ENCODE measurements at places on chromosomes 7 and 10.

- DNase-seq = no peak
Measured at GRCh38 chr7:21352540-21353387, 75.1 kb upstream of the SP4 start.

- DNase-seq = no peak
Measured at GRCh38 chr10:69217119-69217754, 2.9 kb upstream of the HKDC1 start.

DNA sequence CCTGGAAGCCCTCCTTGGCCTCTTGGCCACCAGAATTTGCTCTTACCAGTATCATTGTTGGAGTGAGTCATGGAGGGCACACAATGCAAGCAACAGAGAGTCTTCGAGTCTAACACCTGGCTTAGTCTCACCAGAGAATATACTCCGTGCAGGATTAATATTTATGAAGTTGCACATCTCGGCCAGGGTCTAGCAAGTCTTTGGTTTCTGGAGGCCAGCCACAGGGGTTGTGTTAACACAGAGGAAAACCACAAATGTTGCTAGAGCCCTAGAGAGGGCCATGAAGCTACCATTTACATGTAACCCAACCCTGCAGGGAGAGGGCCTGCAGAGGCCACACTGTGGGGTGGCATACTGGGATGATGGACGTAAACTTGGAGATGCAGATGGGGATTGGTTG lies 71.8 kb downstream of the MTPN start:
- no peak for DNase-seq

GRCh38 chr7:151810441-151811232 lies 66.3 kb downstream of the PRKAG2 start:
- no peak for DNase-seq

DNA sequence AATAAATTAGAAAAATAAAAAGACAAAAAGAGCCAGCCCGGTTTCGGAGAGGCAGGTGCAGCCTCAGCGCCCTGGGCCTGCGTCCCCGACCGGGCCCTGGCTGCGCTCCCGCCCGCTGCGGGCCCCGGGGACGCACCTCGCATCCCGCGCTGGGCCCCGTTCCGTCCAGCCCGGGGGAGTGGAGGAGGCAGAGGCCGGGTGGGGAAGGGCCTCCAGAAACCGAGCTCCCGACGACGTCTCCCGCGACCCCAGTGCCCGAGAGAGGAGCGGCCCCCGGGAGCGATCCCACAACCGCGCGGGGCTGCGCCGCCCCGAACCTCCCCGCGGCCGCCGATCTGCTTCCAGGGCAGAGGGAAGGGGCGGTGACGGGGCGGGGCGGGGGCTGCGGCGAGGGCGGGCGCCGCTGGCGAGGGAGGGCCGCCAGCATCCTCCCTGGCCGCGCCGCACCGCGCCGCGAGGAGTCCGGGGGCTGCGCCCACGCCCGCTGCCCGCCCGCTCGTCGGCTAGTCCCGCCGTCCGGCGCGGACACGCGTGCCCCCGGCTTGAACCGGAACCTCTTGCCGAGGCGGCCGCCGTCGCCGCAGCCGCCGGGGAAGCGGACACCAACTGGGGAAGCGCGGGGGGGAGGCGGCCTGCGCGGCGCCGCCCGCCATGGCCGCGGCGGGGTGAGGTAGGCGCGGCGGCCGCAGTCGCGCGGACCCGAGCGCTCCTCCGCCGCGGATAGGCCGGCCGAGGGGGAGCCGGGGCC lies at the start of gene CCNY:
TSS of gene CCNY (plus strand) at position 426 of the 748 bp plus-strand sequence. CDS start 545 bp downstream, outside the sequence.
- DNase-seq = peak; percentile 91

DNA sequence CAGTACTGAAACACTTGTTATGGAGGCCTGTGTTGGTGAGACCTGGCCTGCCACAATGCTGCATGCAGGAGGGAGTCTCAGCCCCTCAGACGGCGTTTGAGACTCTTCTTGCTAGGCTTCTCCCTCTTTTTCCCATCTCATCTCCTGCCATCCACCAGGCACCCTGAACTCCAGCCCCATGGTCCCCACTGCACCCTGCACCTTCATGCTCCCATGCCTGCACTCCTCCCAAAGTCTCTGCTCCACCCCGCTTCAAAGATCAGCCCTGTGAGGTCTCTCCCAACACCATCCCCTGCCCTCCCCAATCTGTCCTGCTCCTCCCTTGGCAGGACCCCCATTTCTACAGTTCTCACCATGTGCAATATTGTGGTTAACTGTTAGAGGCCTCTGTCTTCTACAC lies 61.7 kb downstream of the VOPP1 start:
- DNase-seq = no peak

GRCh38 chr7:105655067-105655466 lies 73.8 kb upstream of the EFCAB10 start:
- peak; percentile 65 for DNase-seq

GRCh38 chr10:45373576-45374349 lies at the start of gene ALOX5:
Gene ALOX5 (plus strand): TSS chr10:45374216. CDS start chr10:45374280, 64 bp downstream.
- peak; percentile 89 for DNase-seq

DNA sequence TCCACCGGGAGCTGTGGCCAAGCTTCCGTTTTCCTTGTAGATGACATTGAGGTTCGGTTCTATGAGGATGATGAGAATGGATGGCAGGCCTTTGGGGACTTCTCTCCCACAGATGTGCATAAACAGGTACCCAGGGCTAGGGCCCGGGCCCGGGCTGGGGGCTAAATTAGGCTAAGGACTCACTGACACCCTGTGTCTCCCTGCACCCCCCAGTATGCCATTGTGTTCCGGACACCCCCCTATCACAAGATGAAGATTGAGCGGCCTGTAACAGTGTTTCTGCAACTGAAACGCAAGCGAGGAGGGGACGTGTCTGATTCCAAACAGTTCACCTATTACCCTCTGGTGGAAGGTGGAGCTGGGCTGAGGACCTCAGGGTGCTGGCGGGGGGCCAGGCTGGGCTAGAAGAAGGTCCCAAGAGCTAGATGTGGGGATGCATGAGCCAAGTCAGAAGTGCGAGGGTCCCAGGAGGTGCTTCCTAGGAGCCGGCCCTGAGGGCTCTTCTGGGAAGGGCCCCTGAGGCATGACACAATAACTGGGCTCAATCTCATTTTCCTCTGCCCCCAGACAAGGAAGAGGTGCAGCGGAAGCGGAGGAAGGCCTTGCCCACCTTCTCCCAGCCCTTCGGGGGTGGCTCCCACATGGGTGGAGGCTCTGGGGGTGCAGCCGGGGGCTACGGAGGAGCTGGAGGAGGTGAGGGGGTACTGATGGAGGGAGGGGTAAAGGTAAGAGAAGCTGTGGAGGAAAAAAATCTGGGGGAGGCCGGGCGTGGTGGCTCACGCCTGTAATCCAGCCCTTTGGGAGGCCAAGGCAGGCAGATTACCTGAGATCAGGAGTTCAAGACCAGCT lies 2.9 kb downstream of the NFKB2 start:
- DNase-seq = no peak

- DNase-seq = no peak
Measured at GRCh38 chr7:155610633-155611193, 33.7 kb upstream of the RBM33 start.

DNA sequence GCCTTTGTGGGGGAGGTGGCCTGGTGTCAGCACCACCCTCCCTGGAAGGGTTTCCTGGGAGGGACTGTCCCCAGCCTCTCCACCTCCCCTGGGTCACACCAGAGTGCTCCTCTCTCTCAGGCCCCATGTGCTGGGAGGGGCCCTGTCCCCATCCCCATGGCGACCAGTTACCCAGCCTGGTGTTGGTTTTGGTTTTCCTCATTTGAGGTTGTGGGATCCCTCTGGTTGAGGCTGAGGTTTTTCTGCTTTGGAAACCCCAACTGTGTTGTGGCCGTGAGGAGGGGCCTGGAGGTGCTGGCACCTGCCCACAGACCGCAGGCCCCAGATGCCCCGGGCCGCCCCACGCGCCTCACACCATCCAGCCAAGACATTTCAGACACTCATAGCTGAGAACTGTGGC lies 106.3 kb downstream of the GRK5 start:
- no peak for DNase-seq

DNA sequence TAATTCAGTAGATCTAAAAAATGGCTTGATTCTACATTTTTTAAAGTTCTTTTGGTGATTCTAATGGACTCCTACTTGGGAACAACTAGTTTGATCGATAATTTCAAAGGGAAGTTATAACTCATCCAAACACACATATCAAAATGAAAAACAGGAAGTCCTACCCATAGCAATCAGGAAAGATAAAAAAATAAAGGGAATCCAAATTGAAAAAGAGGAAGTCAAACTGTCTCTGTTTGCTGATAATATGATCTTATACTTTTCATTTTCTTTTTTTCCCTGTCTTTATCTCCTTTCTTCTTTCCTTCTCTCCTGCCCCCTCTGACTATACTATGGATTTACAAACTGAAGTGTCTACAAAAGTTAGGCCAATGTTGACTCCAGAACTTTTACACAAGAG lies 118.8 kb downstream of the IQUB start:
- DNase-seq = no peak

DNA sequence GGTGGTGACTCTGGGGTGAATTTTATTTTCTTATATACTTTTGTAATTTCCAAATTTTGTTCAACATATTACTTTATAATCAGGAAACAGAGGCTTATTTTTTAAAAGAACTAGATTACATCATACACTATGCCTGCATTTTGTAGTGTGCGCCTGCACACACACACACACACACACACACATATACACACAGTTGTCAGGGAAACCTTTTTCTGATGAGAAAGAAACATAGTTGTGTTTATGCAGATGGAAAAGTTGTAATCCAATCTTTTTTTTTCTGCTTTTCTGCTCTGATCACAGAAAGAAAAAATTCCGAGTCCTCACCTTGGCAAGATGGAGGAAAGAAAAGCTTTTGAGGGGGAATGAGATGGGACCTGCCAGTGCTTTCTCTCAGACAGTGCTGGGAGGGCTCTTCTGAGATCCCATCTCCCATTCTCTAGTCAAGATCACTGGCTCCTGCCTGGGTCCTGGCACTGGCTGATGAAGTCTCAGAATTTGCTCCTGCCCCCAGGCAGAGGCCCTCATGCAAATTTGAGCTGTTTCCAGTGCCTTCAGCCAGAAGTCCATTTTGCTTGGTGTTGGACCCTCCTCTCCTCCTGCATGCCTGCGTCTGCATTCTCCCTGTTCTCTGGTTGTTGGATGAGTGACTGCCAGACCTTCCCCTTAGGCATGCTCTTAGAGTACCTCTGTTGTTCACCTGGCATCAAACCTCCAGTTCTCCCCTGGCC lies 59.7 kb downstream of the TLL2 start:
- DNase-seq = no peak

GRCh38 chr10:94545391-94546048 lies at the start of gene HELLS:
Gene HELLS (plus strand): TSS chr10:94545788. CDS start chr10:94545922, 134 bp downstream.
- DNase-seq = peak; percentile 92

- peak; percentile 21 for DNase-seq
Measured at GRCh38 chr10:34156781-34157425, 658.2 kb downstream of the PARD3 start.

- no peak for DNase-seq
Measured at GRCh38 chr7:1124164-1124563, 35.8 kb downstream of the ZFAND2A start.

- DNase-seq = peak; percentile 96
Measured at GRCh38 chr7:98211221-98211675, at the start of gene BHLHA15. Gene BHLHA15 (plus strand): TSS chr7:98211439. CDS start chr7:98212310, 871 bp downstream.

GRCh38 chr7:698515-699475 lies 27.7 kb upstream of the DNAAF5 start:
- DNase-seq = no peak

DNA sequence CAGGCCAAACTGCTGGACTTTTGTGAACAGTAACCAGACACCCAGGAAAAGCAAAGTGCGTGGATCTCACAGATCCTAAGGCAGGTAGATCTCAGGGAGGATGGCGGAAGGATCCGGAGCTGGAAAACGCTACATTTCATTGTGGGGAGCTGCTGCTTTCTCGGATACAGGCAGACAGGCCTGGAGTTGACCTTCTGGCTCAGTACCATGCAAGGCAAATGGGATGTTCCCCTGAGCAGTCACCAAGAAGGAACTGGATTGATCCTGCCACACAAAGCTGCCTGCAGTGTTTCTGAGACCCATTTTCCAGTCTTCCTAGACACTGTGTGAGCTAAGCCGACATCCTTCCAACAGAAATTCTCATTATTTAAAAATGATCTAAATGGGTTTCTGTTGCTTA lies 65.5 kb downstream of the ZRANB1 start:
- DNase-seq = no peak

GRCh38 chr7:28853150-28853549 lies 105.0 kb downstream of the TRIL start:
- DNase-seq = no peak

DNA sequence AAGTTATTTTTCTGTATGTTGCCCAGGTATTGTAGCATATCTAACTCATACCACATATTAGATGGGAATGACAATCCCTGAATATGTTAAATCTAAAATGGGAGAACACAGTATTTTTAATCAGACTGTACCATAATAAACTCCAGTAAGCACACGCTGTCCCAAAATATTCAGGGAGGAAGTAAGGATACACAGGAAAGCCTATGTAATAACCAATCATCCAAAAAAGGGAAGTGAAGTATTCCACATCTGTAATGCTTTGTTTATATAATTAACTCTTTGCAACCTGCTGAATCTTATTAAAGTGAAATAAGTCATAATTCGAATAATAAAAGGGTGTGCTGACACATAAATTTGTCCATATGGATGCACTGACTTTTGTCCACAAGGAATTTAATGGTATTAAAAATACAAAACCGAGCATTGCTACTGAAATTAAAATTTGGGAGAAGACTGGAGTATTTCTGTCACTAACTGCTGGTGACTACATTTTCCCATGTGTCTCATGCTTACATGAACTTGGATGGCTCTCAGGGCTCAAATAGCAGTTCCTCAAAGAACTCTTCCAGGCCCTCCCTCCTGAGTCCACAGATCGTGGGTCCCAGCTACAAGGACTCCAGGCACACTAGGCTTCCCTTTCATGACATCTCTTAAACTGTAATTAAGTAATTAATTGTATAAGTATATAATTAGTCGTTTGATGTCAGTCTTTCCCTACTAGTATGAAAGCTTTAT lies 120.6 kb downstream of the NEBL start:
- no peak for DNase-seq

DNA sequence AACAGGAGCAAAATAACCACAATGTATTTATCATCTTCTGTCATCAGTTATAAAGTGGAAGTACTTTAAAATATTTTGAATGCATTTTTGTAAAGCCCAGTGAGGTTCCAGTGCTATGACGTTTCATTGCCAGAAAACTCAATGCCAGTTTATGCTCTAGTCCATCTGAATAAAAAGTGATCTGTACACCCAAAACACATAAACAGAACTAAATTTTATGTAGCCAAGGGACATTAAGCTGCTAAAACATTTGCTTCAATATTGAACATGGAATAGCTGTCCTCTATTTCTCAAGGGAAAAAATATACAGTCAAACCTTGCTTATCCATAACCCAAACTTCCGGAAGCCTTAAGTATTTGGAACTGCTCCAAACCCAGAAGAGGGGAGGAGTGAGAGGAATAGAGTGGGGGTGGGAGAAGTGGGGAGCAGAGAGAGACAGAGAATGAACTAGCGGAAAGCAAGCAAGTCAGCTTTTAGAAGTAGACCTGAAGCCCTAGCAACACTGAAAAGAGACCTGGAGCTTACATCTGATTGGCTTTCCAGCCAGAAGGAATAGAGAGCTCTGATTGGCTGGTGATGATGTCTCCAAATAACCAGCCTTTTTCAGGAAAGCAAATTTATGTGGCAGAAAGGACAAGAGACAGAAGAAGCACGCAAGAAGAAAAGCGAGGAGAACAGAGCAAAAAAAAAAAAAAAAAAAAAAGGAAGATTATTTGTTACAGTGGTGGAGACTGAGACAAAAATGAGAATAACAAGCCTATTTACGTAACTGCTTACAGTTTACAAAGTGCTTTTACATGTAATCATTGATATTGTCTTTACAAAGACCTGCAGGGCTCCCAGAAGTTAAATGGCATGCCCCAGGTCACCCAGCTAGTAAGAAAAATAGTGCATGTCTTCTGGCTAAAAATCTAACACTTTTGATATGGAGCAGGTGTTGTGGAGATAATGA lies 196.0 kb downstream of the RNLS start:
- DNase-seq = peak; percentile 85

GRCh38 chr7:11625669-11626068 lies 206.3 kb downstream of the THSD7A start:
- DNase-seq = peak; percentile 35
